Amygdala (tissue), 56 donors: ENCODE measurements at places on chromosomes 6 and 20.
A peak's percentile ranks its signal among the peaks of the same experiment; 100 is the strongest.

GRCh38 chr6:63947792-63948529, 312.4 kb downstream of the PHF3 start:
- no peak for DNase-seq

DNA sequence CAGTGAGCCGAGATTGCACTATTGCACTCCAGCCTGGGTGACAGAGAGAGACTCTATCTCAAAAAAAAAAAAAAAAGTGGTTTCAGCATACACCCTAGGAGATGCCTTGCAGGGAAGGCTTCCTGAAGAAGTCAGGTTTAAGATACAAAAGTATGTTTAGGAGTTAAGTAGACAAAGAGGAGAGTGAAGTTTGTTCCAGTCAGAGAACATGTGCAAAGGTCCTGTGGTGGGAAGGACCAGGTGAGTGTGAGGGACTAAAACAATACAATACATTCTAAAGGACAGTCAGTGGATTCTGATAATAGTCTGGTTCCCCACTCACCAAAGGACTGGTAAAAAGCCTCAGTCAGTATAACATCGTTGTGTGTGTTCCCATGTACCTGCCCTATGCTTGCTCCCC, 299.3 kb downstream of the HIVEP2 start:
- DNase-seq = no peak

DNA sequence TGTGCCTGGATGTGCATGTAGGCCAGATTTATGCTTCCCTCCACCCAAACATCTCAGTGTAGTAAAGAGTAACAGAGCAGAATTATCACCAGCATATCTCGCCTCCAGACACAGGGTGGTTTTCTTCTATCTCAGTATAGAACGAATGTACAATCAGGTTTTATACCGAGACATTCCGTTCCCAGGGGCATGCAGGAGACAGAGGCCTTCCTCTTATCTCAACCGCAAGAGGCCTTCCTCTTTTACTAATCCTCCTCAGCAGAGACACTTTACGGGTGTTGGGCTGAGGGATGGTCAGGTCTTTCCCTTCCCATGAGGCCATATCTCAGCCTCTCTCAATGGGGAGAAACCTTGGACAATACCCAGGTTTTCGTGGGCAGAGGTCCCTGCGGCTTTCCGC, 36.4 kb upstream of the MC3R start:
- DNase-seq = no peak

DNA sequence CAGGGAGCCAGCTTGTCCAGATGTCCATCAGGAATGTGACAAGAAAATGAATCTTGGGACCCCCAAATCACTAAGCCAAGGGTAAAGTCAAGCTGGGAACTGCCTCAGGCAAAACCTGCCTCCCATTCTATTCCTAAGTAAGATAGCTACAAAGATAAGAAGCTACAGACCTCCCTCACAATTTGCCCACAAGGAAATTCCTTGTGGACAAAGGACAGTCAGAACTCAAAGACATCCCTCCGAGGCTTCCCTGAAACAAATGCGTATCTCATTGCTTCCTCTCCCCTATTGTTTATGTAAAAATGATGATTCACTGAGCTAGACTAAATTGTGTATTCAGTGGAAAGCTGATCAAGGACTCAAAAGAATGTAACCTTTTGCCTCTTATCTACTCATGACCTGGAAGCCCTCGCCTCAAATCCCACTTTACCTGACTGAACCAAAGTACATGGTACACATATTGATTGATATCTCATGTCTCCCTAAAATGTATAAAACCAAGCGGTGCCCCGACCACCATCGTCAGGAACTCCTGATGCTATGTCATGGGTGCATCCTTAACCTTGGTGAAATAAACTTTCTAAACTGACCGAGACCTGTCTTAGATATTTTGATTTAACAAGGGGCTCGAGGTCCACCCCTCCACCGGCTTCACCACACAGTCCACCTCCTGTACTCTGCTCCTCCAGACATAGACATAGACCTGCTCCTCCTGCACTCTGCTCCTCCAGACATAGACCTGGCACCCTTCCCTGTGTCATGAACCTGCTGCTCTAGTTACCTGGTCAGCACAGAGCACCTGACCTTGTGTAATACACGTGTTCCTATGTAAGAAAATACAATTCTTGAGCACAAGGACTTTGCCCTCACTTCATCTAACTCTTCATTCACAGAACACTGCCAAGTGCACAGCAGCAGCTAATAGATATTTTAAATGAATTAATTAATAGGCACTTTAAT, 81.4 kb downstream of the WDR27 start:
- no peak for DNase-seq

GRCh38 chr6:35021004-35021403, 120.1 kb downstream of the TCP11 start:
- peak; percentile 6 for DNase-seq

GRCh38 chr6:165183496-165184140, 125.8 kb downstream of the C6orf118 start:
- DNase-seq = no peak

DNA sequence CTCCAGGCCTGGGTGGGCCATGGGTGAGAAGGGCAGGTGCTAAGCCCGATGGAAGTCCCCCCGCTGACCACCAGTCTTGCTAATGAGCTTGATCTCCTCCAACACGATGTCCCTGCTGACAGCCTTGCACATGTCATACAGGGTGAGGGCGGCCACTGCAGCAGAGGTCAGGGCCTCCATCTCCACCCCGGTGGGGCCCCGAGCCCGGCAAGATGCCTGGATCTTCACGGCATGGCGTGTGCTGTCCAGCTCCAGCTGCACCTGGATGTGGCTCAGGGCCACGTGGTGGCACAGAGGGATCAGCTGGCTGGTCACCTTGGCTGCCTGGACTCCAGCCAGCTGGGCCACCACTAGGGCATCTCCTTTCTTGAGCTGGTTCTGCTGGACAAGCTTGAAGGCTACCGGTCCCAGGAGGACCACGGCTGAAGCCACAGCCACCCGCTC, 27.9 kb downstream of the MOCS1 start:
- no peak for DNase-seq

GRCh38 chr6:49457771-49458170, 5.3 kb downstream of the MMUT start:
- no peak for DNase-seq

- no peak for DNase-seq
Measured at GRCh38 chr6:52087498-52087999, at the start of gene PKHD1. TSS of gene PKHD1 (minus strand) at chr6:52087613. CDS start at chr6:52084933, 2,680 bp downstream.

GRCh38 chr6:105488516-105489215, 85.8 kb upstream of the PREP start:
- no peak for DNase-seq

DNA sequence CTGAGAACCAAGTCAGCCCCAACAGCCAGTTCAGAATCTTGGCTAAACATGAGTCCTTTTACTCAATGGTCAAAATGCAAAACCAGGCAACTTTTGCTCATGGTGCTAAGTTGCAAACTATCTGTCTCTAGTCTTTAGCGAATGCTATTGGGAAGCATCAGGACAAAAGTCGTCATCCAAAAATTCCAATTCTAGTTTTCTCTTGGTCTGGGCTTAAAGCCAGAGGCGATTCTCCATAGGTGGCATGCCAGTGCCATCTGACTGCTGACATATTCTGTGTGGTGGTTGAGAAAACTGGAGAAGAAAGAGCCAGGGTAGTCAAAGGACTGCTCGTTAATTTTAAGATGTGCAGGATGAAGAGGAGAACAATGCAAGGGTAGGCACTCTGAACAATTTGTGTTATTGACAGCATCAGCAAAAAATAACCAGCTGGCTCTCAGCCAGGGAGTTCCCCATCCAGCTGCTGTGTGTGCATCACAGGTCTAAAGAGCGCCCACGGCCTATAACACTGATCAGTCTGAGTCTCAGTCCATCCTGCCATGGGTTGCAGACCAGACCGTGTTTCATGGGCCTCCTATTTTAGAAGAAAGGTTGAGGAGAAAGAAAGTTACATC, 313.6 kb downstream of the ALDH8A1 start:
- no peak for DNase-seq

GRCh38 chr6:133590196-133590595, 298.7 kb upstream of the TCF21 start:
- DNase-seq = no peak

GRCh38 chr20:58471193-58472164, 43.7 kb downstream of the APCDD1L start:
- DNase-seq = no peak

- DNase-seq = no peak
Measured at GRCh38 chr6:12064538-12065071, 52.5 kb downstream of the HIVEP1 start.

DNA sequence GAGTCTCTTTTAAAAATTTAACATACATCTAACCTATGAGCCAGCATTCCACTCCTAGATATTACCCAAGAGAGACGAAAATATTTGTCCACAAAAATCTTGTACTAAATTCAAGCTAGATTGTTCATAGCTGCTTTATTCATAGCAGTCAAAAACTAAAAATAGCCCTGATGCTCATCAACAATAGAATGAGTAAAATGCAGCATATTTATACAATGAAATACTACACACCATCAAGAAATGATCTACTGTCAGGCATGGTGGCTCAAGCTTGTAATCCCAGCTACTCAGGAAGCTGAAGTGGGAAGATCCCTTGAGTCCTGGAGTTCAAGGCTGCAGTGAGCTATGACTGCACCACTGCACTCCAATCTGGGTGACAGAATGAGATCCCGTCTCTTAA, 22.0 kb upstream of the SRC start:
- no peak for DNase-seq
